ENCODE measurements at places on chromosomes 16 and 17. TPM values are rescaled to one million over a fixed set of nuclear protein-coding genes. Genes with fewer than 3 reads are reported as not detected.

Gene TBC1D3G
- not detected for total RNA-seq

Gene CPNE7
- total RNA-seq, result 31.6 TPM

Gene CDH15
- 0.66 TPM for total RNA-seq

Gene PPL
- 51.5 TPM for total RNA-seq

Gene DNAAF1
- 0.33 TPM for total RNA-seq

Gene TANGO6
- total RNA-seq, result 21.8 TPM

Gene TP53TG3D
- total RNA-seq, result 0.66 TPM

Gene KCNAB3
- total RNA-seq, result 0.33 TPM
